ENCODE measurements at places on chromosomes 2 and 18.

GRCh38 chr18:59049721-59050660 is 89.7 kb upstream of the SEC11C start:
- no peak for DNase-seq

GRCh38 chr2:73085691-73086090 is 14.2 kb upstream of the SFXN5 start:
- DNase-seq = peak; percentile 67

- peak; percentile 52 for DNase-seq
Observed at GRCh38 chr2:10514743-10515142, 66.6 kb upstream of the ODC1 start.

- DNase-seq = no peak
Observed at GRCh38 chr2:168328421-168328820, 81.0 kb upstream of the STK39 start.

DNA sequence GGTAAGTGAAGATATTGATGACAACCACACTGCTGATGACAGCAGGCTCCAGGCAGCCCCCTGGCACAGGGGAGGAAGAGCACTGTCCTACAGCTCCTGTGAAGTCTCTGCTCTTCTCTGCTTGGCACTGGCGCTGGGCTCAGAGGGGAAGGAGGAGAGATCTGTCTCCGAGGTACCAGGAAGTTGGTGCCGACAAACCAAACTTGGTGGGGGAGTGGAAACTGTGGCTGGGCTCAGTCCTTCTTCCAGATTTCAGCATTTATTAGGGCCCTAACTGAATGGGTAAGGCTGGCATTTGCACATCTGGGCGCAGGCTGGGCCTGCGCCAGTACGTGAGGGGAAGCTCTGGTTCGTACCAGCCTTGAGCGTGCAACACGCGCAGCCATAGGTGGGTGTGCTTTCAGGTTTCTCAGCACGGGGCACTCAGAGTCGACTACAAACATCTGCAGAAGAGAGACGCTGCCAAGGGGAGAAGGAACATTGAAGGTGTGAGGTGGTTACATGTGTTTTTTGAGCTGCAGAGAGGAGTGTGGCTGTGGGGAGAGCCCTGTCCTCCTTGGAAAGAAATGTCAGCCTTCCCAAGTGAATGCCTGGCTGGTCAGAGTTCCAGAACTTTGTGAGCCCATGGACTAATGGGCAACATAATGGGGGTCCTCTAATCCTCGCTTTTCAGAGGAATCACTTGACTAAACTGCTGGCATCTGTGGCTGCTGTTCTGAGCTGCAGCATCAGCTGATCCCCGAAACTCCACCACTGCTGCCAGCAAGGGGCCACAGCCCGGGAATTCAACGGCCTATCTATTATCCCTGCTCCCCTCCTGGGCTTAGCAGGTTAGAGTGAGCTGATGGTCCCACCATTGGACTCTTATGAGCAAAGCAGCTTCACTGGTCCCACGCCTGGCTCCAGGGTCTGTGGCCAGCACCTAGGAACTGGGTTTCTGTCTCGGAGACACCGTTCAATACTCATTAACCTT is 55.2 kb upstream of the SEMA4C start:
- no peak for DNase-seq

DNA sequence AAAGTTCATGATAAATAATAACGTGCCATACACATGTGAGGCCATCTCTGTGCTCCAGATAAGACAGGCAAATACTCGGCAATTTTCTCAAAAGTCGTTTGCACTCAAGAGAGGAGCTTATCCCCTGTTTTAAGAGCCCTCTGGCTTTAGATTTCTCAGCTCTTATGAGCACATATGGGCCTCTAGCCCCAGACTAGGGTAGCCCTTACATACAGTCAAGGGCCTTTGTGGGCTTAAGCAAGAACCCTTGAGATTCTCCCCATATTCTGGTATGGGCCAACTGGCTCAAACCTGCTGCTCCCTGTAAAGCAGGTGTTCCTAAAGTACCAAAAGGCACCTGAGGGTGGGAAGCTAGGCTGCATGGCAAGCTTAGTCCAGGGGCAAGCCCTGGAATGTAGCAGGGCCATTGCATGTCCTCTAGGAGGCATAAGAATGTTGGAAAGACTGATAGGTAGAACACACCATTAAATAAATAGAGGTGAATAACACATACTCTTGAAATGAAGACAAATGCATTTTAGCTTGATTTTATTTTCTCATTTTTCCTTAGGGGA is 66.1 kb downstream of the FASTKD2 start:
- no peak for DNase-seq

DNA sequence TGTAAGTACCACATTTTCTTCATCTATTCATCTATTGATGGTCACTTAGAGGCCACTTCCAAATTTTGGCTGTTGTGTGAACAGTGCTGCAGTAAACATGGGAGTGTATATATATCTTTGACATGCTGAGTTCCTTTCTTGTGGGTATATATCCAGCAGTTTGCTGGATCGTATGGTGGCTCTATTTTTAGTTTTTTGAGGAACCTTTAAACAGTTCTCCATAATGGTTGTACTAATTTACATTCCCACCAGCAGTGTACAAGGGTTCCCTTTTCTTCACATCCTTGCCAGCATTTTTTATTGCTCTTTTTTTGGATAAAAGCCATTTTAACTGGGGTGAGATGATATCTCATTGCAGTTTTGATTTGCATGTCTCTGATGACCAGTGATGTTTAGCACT is 7.3 kb upstream of the ATP5MC3 start:
- DNase-seq = no peak

DNA sequence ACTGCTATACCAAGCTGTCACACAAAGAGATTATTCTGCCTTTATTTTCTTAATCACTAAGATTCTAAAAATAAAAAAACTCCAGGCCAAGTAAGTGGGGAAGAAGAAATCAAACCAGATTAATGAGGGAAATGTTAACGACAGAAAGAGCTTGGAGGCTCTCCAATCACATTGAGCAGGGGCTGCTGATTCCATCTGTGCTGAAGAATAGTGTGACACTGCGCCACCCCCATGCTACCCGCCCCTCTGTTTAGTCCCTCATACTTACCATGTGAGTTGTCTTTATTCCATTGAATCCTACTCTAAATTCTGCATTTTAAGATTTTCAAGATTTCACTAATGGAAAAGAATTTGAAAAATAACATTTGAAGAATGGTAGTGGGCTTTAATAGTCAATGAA is 998.0 kb upstream of the CDH2 start:
- DNase-seq = no peak

GRCh38 chr18:24989760-24990593 is 362.0 kb downstream of the ZNF521 start:
- no peak for DNase-seq

DNA sequence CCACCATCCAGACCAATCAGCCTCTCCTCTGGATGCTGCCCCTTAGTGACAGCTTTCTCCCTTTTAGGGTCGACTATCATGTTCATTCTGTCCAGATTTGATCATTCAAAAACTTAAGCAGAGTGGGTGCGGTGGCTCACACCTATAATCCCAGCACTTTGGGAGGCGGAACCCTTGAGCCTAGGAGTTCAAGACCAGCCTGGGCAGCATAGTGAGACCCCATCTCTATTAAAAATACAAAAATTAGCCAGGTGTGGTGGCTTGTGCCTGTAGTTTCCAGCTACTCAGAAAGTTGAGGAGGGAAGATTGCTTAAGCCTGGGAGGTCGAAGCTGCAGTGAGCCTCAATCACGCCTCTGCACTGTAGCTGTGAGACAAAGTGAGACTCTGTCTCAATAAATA is 68.3 kb upstream of the ZCCHC2 start:
- DNase-seq = no peak

DNA sequence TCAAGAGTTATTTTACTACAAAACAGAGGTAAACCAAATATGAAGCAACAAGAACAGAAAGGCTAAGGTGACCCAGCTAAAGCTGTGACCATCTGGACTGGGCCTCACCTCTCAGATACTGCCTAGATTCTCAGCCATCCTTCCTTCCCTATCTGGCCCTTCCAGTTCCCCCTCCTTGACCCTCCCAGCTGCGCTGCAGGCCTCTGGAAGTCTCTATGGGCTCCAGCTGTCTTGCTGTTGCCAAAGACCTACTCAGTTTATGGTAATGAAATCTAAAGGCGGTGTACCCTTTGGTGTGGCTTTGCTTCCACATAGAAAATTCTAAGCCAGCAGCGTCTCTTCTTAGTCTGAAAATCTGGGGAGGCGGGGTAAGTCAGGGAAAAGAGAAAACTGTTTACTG is 55.7 kb downstream of the ARHGEF33 start:
- no peak for DNase-seq

- DNase-seq = no peak
Observed at GRCh38 chr2:196482119-196483065, 157.1 kb upstream of the CCDC150 start.

DNA sequence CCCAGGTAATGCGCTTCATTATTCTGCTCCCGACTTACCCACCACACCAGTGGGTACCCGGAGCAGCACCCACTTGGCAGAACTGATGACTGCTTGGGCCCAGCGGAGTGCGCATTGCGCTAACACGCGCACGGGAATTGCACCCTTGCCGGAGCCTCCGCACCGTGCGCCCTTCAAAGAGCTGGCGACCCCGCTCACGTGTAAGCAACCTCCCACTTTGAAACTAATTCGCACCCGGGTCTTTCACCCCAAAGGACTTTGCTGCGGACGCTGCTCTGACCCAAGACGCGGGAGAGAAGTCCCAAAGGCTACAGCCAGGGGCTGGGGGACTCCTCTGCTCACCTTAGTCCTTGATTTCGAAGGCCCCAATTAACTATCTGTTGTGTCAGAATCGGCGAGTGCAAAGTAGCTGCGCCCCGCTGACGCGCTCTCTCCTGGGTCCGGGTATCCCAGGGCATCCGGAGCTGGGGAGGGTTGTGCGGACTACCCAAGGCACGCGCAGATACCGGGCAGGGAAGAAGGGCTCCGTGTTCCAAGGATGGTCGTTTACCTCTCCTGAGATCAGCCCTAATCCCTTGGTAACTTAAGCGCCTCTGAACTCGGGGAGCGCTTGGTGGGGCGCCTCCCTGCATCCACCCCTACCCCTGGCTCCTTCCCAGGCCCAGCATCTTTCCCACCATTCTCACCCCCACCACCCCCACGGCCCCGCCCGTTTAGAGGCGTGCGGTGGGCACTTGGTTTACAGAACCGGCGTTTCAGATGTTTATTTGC is 13.1 kb upstream of the SATB2 start:
- DNase-seq = no peak

GRCh38 chr2:60735496-60736250 is 20.4 kb upstream of the PAPOLG start:
- DNase-seq = no peak

DNA sequence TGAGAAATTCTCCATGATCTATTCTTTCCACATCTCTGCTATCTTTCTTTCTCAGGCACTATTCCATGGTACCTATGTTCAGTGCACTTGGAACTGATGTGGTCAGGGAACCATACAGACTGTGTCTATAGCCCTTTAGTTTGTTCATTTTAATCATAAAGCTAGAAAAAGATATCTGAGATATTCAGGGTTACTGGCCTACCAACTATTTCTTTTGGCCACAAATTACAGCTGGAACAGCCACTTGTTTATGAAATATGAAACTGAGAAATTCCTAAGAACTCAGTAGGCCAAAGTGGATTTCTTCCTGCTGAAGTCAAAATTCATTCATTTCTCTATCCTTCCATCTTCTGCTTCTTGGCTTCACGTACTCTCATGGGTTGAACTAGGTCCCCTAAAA is 22.8 kb upstream of the LYPD1 start:
- no peak for DNase-seq

DNA sequence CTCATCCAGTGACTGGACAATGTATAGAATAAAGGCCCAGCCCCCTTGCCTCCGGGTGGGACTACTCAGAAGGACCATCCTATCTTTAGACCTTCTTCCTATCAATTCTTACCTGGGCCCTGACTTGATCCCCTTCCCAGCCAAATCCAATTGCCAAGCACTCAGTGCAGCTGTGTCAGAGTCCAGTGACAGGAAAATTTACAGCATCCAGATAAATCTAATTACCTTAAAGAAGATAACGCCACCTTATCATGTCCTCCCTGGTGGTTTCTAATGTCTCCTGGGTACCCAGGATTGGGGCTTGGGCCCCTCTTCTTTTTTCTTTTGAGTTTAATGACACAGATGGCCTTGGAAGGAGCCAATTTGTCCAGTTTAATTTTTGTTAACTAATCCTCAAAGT is 19.3 kb downstream of the LHCGR start:
- DNase-seq = no peak

- DNase-seq = no peak
Observed at GRCh38 chr18:2554696-2555095, 16.6 kb downstream of the METTL4 start.

- DNase-seq = no peak
Observed at GRCh38 chr2:149184991-149185390, 145.4 kb upstream of the LYPD6 start.

DNA sequence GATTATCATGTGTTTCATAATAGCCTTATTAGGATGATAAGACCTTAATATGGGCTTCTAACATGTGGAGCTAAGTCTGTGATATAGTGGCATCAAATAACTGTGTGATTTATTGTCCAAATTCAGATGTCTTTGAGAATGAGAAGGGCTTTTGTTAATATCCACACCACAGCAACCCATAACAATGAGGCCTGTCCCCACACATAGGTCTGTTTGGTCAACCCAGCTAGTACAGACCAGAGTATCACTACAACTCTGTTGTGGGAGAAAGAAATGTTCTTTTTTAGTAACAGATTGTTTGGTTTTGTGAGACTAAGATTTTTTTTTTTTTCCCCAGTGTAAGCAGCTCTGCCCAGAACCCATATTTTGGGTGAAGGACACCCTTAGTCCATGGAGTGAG is 439.2 kb downstream of the PIK3C3 start:
- DNase-seq = no peak

- DNase-seq = no peak
Observed at GRCh38 chr18:5893956-5894610, 1.2 kb downstream of the TMEM200C start.

GRCh38 chr2:20532634-20533437 is 86.0 kb downstream of the RHOB start:
- peak; percentile 57 for DNase-seq

- DNase-seq = no peak
Observed at GRCh38 chr18:72697706-72698105, 153.6 kb upstream of the CBLN2 start.

DNA sequence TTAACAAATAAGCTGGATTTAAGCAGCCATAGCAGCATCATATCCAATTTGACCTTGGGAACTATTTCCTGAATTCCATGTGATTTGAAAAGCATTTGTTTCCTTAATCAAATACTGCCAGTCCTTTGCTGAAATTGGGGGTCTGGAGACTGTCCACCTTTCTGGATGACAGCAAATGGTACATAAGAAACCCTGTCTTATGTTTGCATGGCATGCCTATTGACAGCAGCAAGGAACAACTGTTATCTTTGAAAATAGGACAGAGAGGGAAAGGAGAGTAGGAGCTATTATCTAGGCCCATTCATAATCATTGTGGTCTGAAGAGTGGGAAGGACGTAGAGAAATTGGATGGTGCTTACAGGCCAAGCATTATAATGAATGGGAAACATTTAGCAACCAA is 129.2 kb upstream of the CTNNA2 start:
- no peak for DNase-seq

DNA sequence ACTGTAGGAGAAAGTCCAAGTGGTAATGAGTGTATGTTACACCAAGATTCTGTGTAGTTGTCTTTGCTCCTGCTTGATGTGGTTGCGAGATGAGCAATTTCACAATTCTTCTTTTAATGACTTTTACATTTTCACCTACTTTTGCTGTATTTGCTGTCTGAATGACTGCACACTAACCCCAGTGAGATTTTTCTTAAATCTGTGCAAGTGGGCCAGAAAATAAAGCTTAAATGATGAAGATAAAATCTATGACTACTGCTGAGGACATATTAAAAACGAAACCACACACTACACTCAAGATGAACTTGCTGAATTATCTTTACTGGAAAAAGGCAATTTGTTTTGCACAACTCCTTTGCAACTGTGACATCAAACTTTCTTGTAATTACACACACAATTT is 4.1 kb downstream of the LDAH start:
- DNase-seq = no peak

GRCh38 chr2:55801436-55801835 is 107.8 kb upstream of the PNPT1 start:
- no peak for DNase-seq

All from NT2/D1 (cell line).